ENCODE measurements at places on chromosomes 1 and 21. TPM values are rescaled to one million over a fixed set of nuclear protein-coding genes. Genes with fewer than 3 reads are reported as not detected.

GRCh38 chr1:32749332-32749731 lies 46.8 kb upstream of the SYNC start:
- DNase-seq, result no peak
- H3K36me3 ChIP-seq, result no peaks in the 10 kb centered on the region
- no peak overlapping the region for H3K27ac ChIP-seq
- peaks cover 6% of the 10 kb centered on the region for H3K4me1 ChIP-seq

DNA sequence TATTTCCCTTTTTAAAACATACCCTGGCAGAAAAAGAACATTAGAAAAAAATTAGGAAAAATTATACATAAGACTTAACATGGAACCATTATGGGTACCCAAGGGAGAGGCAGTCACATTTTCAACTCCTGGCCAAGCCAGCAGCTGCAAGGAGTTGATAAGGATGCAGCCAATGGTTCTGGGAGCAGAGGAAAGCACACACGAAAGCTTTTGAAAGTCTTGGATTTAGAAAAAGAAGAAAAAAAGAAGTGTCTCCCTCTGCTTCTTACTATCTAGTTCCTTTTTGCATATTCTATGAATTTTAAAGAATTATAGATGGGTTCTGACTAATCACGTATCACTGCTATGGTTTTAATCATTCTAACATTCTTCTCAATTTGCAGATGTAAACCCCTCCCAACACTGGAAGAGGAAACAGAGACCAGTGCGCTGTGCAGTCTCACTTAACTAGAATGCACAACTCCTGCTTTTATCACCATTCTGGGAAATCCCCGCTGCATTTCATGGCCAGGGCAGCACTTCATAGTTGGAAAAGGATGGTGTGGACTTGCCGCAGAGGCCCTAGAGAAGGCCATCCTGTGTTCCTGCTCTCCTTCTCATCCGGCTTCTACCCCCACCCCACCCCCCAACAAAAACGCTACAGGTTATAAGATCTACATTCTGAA lies 2.7 kb upstream of the CD58 start:
- H3K36me3 ChIP-seq, result no peaks in the 10 kb centered on the region
- no peak overlapping the region for H3K4me3 ChIP-seq
- DNase-seq, result no peak
- H3K27me3 ChIP-seq, result no peaks in the 10 kb centered on the region
- no peak overlapping the region for H3K27ac ChIP-seq
- no peaks in the 10 kb centered on the region for H3K4me1 ChIP-seq

GRCh38 chr1:60619581-60619980 lies 462.8 kb upstream of the NFIA start:
- H3K27ac ChIP-seq, result no peak overlapping the region
- H3K4me1 ChIP-seq, result no peaks in the 10 kb centered on the region
- H3K36me3 ChIP-seq, result no peaks in the 10 kb centered on the region
- H3K4me3 ChIP-seq, result no peak overlapping the region

- H3K4me1 ChIP-seq, result no peaks in the 10 kb centered on the region
- no peak overlapping the region for H3K4me3 ChIP-seq
- no peaks in the 10 kb centered on the region for H3K27me3 ChIP-seq
Measured at GRCh38 chr1:85151446-85151845, 49.4 kb downstream of the SYDE2 start.

DNA sequence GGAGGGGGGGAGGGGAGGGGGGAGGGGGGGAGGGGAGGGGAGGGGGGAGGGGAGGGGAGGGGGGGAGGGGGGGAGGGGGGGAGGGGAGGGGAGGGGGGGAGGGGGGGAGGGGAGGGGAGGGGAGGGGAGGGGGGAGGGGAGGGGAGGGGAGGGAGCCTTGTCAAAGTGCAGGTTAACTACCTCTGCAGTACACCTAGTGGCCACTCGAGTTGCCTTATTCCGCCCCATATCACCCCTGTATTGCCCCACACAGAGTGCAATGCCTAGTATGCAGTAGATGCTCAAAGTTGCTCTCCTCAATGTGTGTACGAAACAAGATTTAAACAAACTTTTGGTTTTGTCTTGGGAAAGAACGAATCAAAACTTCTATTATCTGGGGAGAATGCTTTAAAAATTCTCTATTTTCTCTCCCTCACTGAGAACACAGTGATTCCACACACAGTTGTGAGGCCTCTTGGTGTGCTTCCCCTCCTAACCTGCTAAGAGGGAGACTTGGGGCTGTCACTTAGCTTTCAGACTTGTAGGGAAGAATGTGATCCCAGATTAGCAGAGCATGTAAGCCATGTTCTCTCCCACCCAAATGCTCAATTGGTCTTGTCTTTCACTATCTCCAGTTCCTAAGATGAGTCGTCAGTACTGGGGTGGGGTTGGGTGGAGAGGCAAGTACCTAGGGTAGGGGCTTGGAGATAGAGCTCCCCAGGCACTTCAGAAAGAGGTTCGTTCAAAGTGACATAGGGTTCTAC lies 79.7 kb upstream of the MAP10 start:
- H3K4me1 ChIP-seq, result no peaks in the 10 kb centered on the region
- no peak for DNase-seq
- H3K27me3 ChIP-seq, result no peaks in the 10 kb centered on the region
- H3K27ac ChIP-seq, result no peak overlapping the region
- H3K4me3 ChIP-seq, result no peak overlapping the region

GRCh38 chr1:53771648-53772047 lies 32.7 kb upstream of the GLIS1 start:
- no peaks in the 10 kb centered on the region for H3K4me1 ChIP-seq
- no peak overlapping the region for H3K4me3 ChIP-seq
- DNase-seq, result no peak
- no peaks in the 10 kb centered on the region for H3K27me3 ChIP-seq
- H3K27ac ChIP-seq, result no peak overlapping the region

GRCh38 chr1:2283371-2283990 lies 55.4 kb downstream of the SKI start:
- DNase-seq, result no peak
- H3K4me1 ChIP-seq, result peaks cover 5% of the 10 kb centered on the region
- no peak overlapping the region for H3K27ac ChIP-seq
- no peak overlapping the region for H3K4me3 ChIP-seq

Gene DNAI4
- 56.6 TPM for total RNA-seq
